ENCODE measurements at places on chromosomes 3 and 15.
A peak's percentile ranks its signal among the peaks of the same experiment; 100 is the strongest.

GRCh38 chr3:144033240-144033589 lies 61.6 kb downstream of the DIPK2A start:
- DNase-seq: no peak

- no peak for DNase-seq
These were observed 106.7 kb upstream of the FHIT start for GRCh38 chr3:61357902-61358301.

GRCh38 chr3:170128259-170128976 lies 53.1 kb downstream of the PHC3 start:
- no peak for DNase-seq

DNA sequence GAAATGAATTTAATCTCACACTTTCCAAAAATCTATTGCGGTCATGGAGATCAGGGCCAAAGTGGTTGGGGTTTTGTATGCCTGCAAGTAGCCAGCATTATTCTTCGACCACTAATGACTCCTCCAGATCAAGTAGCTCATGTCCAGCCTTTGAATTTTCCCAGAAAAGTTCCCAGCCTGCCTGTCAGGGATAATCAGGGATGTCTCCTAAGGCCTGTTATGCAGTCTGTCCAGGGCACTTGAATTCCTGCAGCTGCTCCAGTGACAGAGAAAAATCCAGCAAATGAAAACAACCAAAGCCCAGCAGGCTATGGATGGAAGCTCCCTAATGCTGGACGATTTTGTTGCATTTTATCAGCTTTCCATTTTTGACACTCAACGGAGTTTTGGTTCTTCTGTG lies 215.4 kb downstream of the ADAMTSL3 start:
- DNase-seq: peak; percentile 38

GRCh38 chr3:121786485-121786884 lies 36.9 kb upstream of the GOLGB1 start:
- DNase-seq: no peak

DNA sequence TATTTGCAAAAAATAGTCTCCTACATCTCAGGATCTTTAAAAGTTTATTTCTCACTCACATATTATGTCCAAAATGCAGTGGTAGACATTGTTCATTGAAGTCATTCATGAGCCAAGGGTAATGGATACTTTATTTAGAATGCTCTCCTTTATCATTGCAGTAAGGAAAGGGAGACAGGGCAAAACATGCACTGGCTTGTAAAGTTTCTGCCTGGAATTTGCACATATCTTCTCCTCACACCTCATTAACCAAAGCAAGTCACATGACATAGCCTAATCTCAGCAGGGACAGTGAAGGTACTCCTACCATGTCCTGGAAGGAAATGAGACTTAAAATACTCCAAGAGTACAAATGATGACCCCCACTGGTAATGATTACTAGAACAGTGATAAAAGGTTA lies 333.7 kb upstream of the EPHA3 start:
- no peak for DNase-seq

GRCh38 chr3:156291272-156292123 lies 171.1 kb downstream of the KCNAB1 start:
- DNase-seq: peak; percentile 89

DNA sequence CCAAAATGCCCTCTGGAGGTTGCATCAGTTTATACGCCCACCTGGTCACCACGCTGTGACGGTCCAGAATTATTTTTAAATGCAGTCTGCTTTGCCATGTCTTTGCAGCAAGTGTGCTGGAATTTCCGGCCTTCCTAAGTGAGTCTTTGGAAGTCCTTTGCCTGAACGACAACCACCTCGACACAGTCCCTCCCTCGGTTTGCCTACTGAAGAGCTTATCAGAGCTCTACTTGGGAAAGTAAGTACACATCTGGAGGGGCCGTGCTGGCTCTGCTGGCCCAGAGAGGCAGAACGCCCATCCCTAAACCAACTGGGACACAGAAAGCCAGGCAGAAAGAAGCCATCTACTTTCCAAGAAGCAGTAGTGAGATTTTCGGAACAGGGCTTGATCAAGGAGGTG lies 101.8 kb downstream of the LRRK1 start:
- no peak for DNase-seq

DNA sequence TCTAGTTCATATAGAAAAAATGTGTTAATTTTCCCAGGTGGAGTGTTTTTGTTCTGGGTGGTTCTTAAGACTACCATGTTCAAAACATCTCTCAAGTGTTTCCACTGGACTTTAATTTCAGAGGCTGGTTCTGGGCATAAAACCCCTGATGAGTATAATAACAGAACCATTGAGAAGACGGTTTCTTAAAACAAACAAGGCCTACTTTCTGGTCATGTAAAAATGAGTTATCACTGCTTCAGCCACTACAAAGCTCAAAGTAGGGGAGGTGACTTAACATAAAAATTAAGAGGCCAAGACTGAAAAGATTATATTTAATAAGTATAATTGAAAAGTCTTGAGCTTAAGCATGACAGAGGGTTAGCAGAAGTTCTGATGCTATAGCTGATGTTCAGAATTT lies 33.8 kb downstream of the RYR3 start:
- no peak for DNase-seq

DNA sequence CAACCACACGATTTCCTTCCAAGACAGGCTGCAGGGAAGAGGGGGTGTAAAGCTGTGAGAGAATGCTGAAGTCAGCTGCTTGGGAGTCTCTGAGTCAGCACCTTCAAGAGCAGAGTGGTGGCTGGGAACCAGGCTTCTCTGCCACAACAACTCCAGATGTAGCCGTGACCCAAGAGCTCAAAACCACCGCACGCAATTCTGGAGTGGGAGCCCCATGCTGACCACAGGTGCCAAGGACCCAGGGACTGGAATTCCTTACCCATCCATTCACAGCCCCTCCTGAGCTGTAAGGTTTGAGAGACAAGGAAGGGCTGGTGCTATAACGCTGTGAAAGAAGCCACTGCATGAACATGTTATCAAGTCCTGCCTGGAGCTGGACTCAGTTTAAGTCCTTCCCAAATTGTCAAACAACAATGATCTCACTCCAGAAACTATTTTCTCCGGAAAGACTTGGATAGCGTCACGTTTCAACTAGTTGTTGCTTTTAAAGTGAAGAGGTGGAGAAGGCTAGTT lies 61.4 kb downstream of the UMPS start:
- DNase-seq: no peak

GRCh38 chr3:47324278-47324865 lies 41.6 kb downstream of the KLHL18 start:
- DNase-seq: peak; percentile 57

GRCh38 chr3:24137958-24138875 lies 193.1 kb downstream of the NR1D2 start:
- no peak for DNase-seq

DNA sequence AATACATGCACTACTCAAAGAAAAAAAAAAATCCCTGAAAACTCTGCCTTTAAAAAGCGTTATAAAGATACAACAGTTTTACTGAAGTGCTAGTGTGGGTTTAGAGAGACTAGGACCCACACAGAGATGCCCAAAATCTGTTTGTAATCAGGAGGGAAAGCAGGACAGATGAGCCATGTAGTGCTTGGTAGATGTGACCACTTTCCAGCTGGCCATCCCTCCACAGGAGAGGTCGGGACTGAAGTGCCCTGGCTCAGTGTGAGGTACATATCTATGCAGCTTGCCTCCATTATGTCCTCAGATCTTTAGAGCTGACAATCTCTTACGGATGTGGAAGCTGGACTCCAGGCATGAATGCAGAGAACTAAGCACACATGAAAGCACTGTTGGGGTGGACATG lies 57.5 kb upstream of the NANOGP8 start:
- no peak for DNase-seq

GRCh38 chr15:42027521-42027920 lies 6.7 kb upstream of the PLA2G4E start:
- no peak for DNase-seq

GRCh38 chr3:197021231-197021630 lies 8.4 kb downstream of the MELTF start:
- DNase-seq: no peak

DNA sequence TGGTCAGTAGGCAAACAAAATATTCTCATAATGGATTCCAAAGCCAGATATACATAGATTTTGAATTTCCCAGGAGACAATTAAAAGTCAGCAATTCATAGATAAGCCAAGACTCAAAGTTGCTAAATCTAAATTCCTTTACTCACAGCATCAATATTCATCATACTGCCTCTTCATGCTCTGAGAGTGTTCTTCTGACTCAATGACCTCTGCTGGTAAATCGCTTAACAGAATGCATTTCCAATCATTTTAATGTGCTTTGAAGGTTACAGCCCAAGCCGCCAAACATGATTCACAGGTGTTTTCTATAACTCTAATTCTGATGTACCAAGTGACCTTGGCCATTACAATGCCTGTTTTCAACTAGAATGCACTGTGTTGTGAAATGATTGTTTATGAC lies 24.2 kb upstream of the SLC4A7 start:
- no peak for DNase-seq

DNA sequence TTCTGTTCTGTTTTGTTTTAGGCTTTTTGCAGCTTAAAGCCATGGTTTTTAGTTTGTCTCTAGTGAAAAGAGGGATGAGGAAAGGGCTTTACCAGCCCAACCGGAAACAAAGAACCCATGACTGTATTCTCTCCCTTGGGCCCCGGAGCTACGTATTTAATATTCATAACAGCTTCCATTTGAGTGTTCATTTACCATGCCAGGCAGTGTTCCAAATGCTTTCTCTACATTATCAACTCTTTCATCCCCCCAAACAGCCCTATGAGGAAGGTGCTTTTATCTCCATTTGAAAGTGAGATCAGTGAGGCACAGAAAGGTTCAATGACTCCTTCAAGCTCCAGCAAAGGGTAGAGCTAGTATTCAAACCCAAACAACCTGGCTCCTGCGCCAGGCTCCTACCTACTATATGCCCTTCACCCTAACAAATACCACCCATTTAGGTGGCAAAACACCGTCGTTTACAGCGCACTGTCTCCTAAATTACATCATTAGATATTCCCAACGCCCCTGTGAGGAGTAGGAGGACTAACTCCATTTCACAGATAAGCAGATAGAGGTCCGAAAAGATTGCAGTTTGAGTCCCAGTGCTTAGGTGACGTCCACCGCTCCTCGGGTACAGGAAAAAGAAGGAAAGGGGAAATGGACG lies 27.9 kb downstream of the GTPBP8 start:
- DNase-seq: no peak

- DNase-seq: peak; percentile 50
These were observed 330.8 kb downstream of the CNTN6 start for GRCh38 chr3:1423566-1424089.

DNA sequence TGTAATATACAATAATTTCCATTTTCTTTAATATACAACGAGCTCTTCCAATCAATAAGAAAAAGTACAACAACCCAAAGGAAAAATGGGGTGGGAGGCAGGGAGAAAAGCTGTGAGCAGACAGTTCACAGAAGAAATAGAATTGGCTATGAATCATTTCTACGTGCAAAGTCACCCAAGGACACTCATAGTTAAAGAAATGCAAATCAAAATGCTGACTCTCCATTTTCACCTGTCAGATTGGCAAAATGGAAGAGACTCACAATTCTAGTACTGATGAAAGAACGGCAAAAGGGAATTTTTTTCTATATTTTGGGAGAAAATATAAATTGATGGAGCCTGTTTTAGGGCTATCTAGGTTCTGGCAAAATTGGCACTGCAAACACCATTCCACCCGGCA lies 116.3 kb upstream of the MEF2A start:
- no peak for DNase-seq

DNA sequence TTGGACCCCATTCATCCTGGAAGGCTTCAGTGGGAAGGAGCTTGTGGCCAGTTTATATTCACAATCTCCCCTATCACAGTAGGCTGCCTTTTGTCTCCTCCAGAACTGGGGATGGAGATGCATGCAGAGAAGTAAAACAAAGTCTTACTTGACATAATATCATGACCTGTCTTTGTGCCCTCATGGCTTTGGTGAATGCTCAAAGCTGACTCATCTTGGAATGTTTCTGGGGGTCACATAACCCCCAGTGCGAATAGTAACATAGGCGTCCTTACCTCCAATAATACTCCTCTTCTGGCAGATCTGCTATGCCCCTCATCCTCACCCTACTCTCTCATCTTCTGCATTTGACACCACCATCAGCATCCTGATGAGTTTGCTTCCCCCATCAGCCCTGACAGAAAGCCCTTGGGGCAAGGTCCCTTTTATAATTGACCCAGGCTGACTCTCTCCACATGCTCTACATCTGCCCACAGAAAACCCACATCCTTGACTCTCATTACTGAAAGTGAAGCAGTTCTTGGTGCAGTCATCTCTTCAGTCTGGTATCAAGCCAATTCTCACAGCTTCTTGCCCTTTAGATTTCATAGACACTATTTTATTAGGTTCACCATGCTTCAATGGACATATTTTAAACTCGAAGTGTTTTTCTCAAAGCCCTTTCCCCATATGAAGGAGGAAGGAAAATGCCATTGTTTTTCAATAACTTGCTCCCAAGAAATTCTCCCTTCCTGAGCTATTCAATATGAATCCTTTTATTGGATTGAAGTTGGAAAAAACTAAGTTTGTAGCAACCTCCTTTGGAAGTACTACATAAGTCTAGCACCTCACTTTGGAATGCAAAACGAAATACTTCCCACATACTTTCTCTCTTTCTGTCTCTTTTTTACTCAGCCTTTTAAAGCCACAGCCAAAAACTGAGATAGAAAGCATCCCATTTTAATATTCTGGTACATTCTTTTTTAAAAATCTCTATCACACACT lies 36.6 kb downstream of the OSTN start:
- no peak for DNase-seq

GRCh38 chr3:187840856-187841255 lies 95.6 kb upstream of the BCL6 start:
- no peak for DNase-seq

- DNase-seq: no peak
These were observed 7.5 kb downstream of the OXTR start for GRCh38 chr3:8761866-8762265.

GRCh38 chr3:15074500-15074899 lies 9.4 kb upstream of the MRPS25 start:
- DNase-seq: no peak

DNA sequence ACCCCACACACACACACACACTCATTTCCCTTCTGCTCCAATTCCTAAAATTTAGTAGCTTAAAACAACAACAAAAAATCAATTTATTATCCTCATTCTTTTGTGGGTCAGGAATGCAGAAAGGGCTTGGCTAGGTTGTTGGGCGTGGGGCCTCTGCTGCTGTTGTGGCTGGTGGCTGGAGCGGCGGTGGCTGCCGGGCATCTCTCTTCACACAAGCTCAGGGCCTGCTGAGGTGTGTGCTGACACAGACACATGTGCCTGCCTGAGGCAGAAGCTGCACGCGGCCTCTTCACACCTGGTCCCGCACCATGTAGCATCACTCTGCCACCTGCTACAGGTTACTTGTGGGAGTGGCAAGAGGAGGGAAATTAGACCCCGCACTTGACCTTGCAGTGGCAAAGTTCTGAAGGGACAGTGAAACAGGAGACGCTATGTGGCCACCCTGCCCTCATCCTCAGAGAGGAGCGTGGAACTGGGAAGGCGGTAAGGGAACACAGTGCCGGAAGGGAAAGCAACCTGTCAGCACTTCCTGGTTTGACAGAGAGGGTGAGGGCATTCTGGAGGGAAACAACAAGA lies 64.0 kb upstream of the PRR20G start:
- no peak for DNase-seq

GRCh38 chr15:62346168-62346567 lies 181.1 kb upstream of the C2CD4B start:
- DNase-seq: no peak

- DNase-seq: no peak
These were observed 382.9 kb upstream of the IL12A start for GRCh38 chr3:159605776-159606175.

- no peak for DNase-seq
These were observed 173.9 kb upstream of the MITF start for GRCh38 chr3:69565316-69565715.

Data from retina (tissue), 1 donor.